ENCODE measurements at places on chromosomes 4 and X.
A peak's percentile ranks its signal among the peaks of the same experiment; 100 is the strongest.

DNA sequence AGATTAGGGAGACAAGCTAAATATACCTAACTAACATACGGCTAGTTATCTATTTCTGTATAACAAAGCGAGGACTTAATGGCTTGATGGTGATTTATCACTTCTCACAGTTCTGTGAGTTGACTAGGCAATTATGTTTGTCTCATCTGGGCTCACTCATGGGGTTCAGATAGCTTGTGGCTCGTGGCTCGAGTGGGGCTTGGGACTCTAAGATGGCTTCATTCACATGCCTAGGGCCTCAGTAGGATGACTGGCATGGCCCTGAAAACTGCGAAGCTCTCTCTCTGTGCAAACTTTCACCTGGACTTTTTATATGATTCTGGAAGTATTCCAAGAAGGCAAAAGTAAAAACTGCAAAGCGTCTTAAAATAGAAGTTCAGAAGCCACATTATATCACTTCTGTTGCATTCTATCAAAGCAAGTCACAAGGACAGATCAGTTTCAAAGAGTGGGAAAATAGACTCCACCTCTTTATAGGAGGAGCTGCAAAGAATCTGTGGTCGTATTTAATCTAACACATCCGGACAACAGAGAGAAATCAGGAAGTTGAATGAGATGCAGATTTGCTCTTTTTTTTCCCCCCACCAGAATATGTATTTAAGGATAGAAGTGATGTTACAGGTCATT lies 491.2 kb downstream of the INPP4B start:
- no peak for DNase-seq

DNA sequence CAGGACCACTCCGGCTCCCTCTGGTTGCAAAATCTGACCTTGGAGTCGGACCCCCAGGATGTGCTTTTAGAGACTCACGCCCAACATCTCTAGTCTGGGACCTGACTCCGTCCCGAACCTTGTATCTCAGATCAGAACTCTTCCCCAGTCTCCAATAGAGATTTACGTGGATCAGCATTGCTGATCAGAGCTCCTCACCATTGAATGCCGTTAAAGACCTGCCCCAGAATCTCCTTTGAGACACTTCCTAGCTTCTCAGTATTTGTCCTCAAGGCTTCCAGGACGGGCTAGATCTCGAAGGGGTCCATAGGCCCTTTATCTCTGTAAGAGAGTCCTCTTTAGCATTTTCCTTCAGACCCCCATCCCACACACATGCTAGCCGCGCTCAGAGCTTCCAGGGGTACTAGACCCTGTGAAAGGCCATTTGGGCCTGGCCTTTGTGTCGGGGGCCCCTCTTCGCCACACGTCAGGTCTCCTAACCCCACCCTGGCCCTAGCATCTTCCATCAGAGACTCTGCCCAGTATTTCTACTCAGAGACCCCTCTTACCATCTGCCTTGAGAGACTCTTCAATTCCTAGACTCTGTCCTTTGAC lies 662 bp downstream of the UBA1 start:
- DNase-seq, result no peak

DNA sequence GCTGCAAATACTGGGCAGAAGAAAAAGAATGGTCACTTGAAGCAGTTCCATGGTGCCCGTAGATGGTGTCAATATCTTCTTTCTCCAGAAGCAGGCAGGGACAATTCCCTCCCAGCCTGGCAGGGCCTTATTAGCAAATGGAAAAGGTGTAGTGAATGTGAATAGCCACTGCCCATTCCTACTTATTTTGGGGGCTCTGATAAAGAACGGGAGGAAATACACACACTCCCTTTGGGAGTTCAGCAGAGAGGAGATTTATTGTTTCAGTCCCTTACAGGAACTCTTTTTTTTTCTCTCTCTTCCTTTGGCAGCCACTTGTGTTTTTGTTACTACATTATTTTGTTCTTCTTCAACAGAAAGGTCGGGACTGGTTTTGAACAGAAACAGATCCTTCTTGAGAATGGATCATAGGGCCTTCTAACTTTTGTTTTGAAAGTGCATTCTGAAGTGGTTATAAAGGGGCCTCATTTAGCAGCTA lies at the start of gene EMCN:
Gene EMCN, minus strand, starts transcription at position 159 of the 478 bp plus-strand sequence. Its CDS starts 108 bp downstream, at position 51.
- DNase-seq, result no peak

- no peak for DNase-seq
These were observed 22.5 kb upstream of the CLDN24 start for GRCh38 chr4:183344523-183345255.

- no peak for DNase-seq
These were observed 1006.3 kb upstream of the AGA start for GRCh38 chr4:178448372-178449035.

DNA sequence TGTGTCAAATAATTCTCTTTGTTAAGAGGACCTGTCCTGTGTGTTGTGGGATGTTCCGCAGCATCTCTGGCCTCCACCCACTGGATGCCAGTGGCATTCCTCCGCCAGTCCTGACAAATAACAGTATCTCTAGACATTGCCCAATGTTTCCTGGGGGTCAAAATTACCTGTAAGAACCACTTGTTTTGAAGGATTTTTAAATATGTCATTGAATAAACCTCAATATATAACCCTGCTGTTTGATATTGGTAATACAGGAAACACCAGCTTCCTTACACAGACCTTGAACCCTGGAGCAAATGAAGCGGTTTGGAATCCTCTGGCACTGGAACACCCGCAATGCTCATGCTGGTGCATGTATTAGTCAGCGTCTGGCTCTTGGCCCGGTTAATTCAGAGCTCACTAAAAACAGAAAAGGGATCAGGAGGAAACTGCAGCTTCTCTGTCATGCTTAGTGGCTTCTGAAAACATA lies 101.3 kb downstream of the TBL1X start:
- no peak for DNase-seq

DNA sequence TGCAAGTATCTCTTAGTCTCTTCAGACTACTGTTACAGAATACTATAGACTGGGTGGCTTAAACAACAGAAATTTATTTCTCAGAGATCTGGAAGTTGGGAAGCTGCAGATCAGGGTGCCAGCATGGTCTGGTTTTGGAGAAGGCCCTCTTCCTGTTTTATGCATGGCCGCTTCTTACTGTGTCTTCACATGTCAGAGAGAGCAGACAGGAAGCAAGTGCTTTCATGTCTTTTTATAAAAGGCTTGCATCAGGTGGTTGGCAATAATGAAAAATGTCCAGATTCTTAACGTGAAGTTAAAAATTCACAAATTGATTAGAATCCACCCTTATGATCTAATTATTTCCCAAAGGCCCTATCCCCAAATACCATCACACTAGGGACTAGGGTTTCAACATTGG lies 284.9 kb downstream of the RPA4 start:
- no peak for DNase-seq

- DNase-seq, result no peak
These were observed 97.9 kb upstream of the PDE5A start for GRCh38 chr4:119726505-119726904.

DNA sequence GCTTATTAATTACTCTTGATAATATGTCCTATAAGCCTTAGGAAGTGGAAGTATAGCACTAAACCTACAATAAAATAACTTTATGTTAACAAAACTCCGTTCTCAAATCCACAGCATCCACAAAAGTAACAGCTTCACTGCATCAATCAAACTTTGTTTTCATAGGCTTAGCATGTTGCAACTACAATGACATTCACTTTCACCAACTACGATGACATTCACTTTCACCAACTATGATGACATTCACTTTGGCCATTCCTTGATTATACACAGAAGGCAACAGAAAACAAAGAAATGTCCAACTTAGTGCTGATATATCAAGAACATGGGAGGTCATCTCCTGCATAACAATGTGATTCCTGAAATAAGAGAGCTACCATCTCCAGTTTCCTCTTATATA lies 44.3 kb downstream of the FBXL5 start:
- DNase-seq, result no peak

DNA sequence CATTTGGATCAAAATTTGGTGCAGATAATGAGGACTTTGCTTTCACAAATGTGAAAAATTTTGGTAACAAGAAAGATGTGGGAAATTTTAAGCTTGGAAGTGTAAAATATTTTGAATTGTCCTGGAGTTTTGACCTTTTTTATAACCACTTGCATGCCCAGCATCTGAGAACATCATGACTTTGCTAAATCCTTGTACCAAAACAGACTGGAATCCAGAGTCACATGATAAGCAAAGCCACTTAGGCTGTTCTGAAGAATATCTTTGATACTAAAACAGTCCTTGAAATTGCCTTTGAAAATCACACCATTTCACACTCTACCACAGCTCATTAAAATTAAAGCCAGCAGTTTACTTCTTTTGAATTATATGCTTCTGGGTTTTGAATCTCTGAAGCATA lies 2.5 kb upstream of the PPM1K start:
- no peak for DNase-seq

- no peak for DNase-seq
These were observed 169.8 kb upstream of the JADE1 start for GRCh38 chr4:128639541-128640270.

- no peak for DNase-seq
These were observed 90.3 kb downstream of the COMMD8 start for GRCh38 chr4:47373174-47373573.

DNA sequence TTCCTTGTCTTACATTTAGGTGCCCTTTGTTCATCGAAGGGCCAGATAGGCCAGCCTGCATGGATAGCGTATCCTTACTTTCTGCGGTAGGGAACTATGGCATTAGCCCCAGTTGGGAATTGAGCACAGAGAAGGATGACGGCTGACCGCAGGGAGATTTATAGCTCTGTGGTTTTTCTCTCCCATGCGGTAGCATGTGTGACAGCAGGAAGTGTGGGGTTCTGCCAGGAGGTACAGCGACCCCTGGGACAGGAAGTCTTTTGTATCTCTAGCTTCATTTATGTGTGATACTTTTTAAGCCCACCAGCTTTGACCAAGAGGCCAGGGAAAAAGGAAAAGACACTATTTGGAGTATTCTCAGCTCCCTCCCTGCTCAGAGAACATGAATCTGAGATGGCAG lies 33.1 kb downstream of the GAB3 start:
- no peak for DNase-seq

GRCh38 chr4:181933471-181933870 lies 309.7 kb upstream of the TENM3 start:
- DNase-seq, result no peak

- no peak for DNase-seq
These were observed 10.4 kb downstream of the PAQR3 start for GRCh38 chr4:78928835-78929234.

DNA sequence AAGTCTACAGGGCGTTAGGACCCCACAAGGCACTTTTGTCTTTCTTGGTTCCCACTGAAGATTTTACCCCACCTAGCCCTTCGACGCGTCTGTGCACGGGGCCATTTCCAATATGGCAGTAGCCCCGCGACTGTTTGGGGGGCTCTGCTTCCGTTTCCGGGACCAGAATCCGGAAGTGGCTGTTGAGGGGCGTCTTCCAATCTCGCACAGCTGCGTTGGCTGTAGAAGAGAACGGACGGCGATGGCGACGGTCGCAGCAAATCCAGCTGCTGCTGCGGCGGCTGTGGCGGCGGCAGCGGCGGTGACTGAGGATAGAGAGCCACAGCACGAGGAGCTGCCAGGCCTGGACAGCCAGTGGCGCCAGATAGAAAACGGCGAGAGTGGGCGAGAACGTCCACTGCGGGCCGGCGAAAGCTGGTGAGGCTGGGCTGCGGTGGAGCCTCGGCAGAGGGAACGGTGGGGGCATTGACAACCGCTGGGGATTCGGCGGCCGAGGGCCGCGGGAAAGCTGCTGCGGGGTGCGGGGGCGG lies at the start of gene USP11:
Gene USP11, plus strand, starts transcription at position 207 of the 530 bp plus-strand sequence. Its CDS starts 35 bp downstream, at position 242.
- DNase-seq, result peak; percentile 52

- DNase-seq, result no peak
These were observed at the start of gene TCEAL9 for GRCh38 chrX:103356130-103356798. Gene TCEAL9 (plus strand): TSS chrX:103356506. CDS start chrX:103357685, 1,179 bp downstream.

DNA sequence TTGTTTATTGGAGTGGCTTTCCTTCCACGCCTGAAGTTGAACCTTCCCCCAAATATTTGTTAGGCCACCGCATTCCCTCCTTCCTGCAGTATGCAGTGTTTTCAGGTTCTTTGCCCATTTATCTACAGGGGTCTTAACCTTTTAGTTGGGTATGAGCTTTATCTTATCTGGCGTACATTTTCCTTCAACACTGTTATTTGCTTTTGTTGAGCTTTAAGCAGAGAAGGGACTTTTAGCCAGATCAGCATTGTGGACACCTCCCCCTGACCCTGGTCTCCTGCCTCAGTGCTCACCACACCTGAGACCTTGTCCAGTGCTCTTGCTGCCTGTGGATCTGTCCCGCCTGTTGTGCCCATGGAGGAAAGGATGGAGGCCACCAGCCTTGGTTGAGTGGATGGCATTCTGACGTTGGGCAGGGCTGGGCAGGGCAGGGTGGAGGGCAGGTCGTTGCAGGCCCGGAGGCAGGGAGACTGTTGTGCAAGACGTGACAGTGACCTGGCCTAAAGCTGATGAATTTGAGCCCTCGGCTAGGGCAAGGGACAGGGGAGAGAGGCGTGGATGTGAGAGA lies 998 bp upstream of the DUSP9 start:
- DNase-seq, result no peak

DNA sequence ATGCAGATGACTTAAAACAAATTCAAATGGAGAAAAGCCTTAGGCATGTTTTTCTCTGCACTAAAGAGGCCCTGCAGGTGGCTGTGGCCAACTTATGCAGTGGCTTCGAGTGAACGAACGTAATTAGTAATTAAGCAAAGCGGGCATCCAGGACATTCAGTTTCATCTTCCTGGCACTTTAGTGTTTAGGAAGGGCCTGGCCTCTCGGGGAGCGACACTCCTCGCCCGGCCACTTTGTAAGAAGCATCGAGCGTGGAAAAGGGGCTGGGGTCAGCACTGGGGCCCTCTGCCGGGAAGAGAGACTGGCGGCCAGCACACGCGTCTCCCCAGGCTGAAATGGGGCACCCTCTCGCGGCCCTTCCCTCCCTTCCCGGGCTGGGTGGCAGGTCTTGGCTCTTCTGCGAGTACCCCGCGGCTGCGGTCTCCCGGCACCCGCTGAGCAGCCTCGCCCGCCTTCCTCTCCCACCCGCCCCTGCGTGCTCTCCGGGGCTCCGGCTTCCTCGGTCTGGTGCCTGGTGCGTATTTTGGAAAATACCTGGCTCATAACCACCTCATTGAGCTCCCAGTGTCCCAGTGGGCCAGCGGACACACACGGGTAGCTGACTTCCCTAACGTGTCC lies 677 bp upstream of the CYP4V2 start:
- peak; percentile 13 for DNase-seq
